KG1 (cell line): ENCODE measurements at places on chromosomes 11 and 22.

GRCh38 chr11:110337570-110338193 lies 41.3 kb upstream of the RDX start:
- DNase-seq: no peak

GRCh38 chr11:72233773-72234513 lies 9.4 kb downstream of the INPPL1 start:
- no peak for DNase-seq

GRCh38 chr11:77206264-77207018 lies 78.4 kb downstream of the MYO7A start:
- DNase-seq: no peak

GRCh38 chr11:114059984-114060391 lies 477 bp downstream of the ZBTB16 start:
- no peak for DNase-seq

DNA sequence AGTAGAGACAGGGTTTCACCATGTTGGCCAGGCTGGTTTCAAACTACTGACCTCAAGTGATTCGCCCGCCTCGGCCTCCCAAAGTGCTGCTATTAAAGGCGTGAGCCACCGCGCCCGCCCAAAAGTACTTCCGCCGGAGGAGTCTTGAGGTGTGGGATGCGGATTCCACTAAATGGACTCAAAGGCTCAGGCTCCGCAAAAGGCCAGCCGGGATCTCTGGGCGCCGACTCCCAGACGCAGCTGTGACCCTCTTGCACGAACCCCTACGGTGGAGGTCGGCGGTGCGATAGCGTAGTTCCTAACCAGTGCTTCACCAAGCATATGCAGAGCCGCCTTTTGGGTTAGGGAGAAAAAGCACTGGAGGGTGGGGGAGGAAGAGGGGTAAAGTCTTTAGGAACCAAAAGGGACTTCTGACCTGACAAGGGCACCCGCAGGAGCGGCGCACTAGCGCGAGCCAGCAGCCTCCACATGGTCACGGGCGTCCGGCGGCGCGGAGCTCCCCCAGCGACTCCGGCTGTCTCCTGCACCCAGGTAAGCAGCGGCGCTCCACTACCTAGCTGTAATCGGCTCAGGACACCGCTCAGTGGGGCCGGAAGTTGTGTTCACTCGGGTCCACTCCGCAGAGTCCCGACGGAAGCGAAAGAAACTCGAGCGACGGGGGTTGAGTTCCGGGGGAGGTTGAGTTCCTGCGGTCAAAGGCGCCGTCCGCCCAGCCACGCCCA lies at the start of gene MRPL16:
TSS of gene MRPL16 (minus strand) at position 590 of the 722 bp plus-strand sequence. CDS start at position 470, 120 bp downstream.
- DNase-seq: peak; percentile 88

DNA sequence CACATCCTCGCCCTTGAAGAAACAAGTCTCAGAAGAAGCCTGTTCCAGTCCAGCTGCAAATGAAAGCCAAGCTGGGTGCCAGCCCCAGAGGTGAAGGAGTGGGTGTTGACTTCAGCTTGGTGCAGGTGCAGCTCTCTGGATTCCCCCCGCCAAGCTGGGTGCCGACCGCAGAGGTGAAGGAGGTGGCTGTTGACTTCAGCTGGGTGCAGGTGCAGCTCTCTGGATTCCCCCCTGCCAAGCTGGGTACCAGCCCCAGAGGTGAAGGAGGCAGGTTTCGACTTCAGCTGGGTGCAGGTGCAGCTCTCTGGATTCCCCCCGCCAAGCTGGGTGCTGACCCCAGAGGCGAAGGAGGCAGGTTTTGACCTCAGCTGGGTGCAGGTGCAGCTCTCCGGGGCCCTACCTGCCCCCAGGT lies 1234.0 kb downstream of the TBC1D22A start:
- no peak for DNase-seq

DNA sequence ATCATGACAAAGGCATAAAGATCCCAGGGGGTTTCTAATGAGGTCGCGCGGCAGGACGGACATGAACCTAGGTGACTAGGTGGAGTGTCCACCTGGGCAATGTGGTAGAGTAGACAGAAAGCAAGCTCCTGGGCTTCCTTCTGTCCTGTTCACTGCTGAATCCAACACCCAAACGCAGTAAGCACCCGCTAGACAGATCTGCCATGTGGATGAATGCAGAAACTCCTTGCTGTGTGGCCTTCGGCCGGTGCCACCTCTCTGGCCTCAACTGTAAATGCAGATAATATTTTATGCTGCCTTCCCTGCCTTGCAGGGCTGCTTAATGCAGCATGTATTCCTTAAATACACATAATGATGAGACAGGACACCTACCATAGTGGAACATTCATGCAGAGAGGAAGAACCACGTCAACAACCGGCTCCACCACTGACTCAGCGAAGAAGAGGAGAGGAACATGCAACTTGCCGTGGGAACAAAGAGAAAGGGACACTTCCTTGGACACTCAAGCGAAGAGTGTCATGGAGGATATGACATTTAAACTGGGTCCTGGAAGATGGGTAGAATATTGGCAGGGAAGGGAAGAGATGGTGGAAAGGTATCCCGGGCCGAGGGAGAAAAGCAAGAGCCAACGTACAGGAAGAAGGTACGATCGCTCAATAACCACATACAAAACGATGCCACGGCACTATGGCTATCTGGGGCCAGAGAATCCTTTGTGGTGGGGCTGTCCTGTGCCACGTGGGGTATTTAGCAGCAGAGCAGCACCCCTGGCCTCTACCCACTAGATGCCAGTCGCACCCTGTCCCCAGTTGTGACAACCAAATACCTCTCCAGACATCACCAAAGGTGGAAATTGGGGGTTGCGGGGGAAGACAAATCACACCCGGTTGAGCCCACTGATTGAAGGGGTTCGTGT lies 30.8 kb downstream of the MYH9 start:
- no peak for DNase-seq

DNA sequence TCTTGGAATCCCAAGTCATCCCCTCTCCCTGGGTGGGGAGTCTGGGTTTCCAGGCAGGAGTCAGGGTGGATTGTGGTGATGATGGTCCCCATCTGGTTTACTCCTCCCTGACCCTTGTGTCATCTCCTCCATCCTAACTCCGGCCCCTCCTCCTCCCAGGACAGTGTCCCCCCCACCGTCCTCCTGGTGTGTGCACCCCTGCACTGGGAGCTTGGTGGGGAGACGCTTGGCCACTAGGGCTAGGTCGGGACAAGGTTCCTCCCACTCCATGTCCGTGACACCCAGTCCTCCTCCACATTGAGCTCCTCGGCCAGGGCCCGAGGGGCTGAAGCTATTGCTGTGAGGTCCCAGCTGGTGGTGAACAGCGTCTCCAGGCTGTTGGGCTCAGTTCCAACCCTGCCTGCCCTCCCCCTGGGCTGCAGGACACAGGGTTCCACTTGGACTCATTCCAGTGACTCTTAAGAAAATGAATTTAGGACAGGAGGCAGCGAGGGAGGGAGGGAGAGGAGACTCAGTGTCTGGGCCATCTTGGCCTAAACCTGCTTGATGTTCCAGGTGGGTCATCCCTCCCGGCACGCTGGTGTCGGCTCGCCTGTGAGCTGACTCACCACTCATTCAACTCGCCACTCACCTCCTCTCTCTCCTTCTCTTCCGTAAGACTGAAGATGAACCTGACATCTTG lies 433.2 kb downstream of the TBC1D22A start:
- no peak for DNase-seq

- no peak for DNase-seq
Observed at GRCh38 chr11:62514151-62514550, 32.5 kb downstream of the AHNAK start.

DNA sequence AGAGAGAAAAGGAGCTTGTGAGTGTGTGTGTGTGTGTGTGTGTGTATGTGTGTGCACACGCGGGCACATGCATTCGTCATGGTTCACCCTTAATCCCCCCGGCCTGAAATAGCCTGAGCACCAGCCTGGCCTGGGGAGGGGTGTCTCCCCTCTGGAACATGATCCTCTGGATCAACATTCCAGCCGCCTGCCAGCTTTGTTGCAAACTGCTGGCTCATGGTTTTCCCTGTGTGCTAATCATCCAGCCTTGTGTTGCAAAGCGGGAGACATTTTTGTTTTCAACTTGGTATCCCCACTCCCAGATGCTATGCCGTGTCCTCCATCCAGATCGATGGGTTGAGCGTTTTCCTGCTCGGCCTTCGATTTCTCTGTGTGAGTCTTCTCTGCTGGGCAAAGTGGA lies 94.3 kb downstream of the FEZ1 start:
- no peak for DNase-seq

- no peak for DNase-seq
Observed at GRCh38 chr11:16963316-16963876, 50.8 kb downstream of the PLEKHA7 start.

- no peak for DNase-seq
Observed at GRCh38 chr11:38950867-38951266, 2352.8 kb upstream of the RAG2 start.

DNA sequence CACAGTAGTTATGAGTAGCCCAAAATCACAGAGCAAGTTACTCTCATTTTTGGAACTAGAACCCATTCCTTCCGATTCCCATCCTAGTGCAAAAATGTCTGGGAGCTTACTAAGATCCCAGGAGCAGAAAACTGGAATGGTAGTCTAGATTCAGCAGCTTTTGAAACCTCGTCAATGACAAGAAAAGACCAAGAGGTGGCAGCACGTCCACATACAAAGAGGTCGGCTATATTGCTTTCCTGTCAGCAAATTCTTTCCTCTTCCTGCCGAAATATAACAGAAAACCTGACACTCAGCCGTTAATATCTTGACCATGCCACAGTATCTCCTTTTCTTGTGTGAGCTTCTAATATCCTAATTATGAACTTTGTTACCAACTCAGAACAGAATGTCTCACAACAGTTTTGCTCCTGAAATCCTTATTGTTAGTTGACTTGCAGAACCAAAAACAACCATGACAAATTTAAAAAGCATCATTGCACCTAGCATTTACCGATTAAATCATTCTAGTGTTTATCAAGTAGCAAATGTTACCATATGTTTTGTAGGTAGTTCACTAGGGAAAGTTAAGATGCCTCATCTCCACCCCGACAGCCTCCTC lies 92.8 kb upstream of the OR9G4 start:
- DNase-seq: peak; percentile 62

GRCh38 chr22:49796596-49797270 lies 30.9 kb downstream of the BRD1 start:
- DNase-seq: no peak

DNA sequence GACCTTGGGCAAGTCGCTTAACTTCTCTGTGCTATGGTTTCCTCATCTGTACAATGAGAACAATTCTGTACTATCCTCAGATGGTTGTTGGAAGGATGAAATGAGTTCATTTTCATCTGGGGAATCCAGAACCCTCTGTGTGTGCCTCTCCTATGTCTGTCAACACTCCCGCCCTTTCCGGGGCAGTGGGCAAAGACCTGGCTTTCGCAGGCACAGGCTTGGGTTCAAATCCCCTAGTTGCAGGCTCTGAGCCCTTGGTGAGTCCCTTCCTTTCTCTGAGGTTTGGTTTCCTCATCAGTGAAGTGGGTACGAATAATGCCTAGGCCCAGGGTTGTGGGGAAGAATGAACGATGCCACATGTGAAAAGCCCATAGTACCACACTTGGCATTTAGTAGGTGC lies 6.0 kb downstream of the PNPLA5 start:
- DNase-seq: no peak

DNA sequence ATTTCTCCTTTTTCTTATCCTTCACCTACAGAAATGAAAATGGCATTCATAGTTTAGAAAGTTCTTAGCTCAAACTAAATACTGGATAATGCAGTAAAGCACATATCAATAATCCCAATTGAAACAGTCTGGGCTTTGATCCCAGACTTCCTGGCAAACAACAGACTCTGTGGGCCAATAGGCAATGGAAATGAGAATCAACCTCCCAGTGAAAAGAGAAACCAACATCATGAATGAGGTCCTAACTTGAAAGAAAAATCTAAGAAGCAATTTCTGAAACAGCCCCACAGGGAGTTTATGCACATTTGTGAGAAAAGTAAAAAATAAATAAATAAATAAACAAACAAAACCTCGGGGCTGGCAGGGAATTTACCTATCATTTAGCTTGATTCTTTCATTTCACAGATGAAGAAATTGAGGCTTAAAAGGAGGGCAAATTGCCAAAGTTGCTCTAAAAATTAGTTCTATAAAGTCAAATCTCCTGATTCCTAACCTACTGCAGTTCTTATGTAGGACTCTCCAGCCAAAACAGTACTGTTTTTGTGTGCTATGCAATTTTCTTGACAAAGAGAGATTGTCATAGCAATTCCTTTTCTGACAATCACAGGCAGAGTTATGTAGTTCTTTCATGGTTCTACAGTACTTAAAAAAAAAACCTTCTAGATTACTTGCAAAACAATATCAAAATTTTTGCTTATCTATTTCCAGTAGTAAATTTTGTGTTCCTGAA lies 265.8 kb downstream of the GRM5 start:
- DNase-seq: no peak

GRCh38 chr11:67419325-67420049 lies 4.0 kb downstream of the CARNS1 start:
- DNase-seq: no peak

- DNase-seq: no peak
Observed at GRCh38 chr11:107337917-107338316, 119.7 kb downstream of the CWF19L2 start.

GRCh38 chr22:26394777-26395176 lies 34.3 kb upstream of the ASPHD2 start:
- DNase-seq: no peak

GRCh38 chr11:2428322-2428795 lies 16.0 kb downstream of the TRPM5 start:
- peak; percentile 81 for DNase-seq

- no peak for DNase-seq
Observed at GRCh38 chr11:118621784-118622375, 14.5 kb downstream of the PHLDB1 start.

DNA sequence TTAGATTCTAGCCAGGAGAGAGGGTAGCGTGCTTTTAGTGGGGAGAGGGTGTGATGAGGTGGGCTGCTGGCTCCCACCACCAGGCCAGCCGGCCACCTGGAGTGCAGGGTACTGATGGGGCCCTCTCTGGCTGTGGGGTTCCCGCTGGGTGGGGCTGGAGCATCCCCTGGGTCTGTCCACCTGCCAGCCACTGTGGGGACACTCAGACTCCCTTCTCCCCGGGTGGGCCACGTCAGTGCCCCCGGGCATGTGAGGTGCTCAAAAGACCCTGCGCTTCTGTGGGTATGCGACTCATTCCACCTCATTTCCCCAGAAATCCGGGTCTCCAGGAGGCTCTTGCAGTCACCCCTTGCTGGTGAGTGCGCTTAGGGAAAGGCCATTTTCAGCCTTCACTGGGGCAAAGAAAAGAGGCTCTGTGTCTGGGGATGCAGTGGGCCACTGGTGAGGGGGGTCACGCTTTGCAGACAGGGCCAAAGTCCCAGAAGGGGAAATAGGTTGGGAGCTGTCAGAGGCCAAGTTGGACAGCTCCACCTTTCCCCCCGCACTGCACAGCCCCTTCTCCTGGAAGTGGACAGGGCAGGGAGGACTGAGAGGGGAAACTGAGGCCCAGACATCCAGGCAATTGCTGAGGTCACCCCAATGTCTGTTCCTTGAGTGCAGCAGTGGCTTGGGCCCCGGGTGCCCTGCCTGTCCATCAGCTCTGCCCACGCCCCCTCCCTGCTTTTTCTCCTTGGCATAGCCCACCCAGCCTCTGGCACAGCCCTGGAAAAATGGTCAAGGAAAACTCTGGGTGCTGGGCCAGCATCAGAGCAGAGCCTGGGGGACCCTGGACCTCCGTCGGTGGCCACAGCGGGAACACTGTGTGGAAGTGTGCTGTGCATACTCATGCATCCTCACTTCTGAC lies 53.3 kb downstream of the TPCN2 start:
- no peak for DNase-seq

GRCh38 chr11:37613031-37613430 lies 1015.0 kb upstream of the RAG2 start:
- no peak for DNase-seq

GRCh38 chr11:70651031-70651430 lies 252.7 kb downstream of the CTTN start:
- DNase-seq: no peak
